ENCODE measurements at places on chromosomes 5 and 9. TPM values are rescaled to one million over a fixed set of nuclear protein-coding genes. Genes with fewer than 3 reads are reported as not detected.

SPATA31A3 gene
- not detected for polyA plus RNA-seq

RALGPS1 gene
- polyA plus RNA-seq = 26.7 TPM

GLDC gene
- polyA plus RNA-seq = 23.6 TPM

GRCh38 chr5:62340392-62340791 is 34.4 kb downstream of the KIF2A start:
- DNase-seq = no peak

GRCh38 chr5:132495667-132496190 is 5.2 kb upstream of the IRF1 start:
- DNase-seq = peak; percentile 71

GRCh38 chr9:8179381-8180053 is 379.9 kb upstream of the DMAC1 start:
- DNase-seq = no peak

- DNase-seq = no peak
These were observed 14.3 kb upstream of the SH3RF2 start for GRCh38 chr5:145922059-145922458.

All from left renal pelvis (tissue), 4 donors.